ENCODE measurements at places on chromosomes 6 and 20.

DNA sequence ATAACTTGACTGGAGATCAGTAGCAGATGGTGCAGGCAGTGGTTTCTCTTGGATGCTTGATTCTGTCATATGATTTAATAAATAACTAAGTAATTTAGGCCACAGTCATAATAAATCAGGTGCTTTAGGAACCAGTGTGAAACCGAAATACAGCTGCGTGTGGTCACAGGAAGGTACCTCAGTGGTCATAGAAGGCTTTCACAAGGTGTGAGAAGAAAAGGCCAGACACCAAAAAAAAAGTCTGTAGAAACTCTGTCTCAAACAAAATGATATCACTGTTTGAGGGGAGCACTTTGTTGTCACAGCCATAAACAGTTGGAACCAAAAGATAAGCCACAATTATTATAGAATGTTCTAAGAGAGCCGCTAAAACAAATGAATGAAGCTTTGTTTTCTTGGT, 56.5 kb downstream of the ARMC2 start:
- no peak for DNase-seq

GRCh38 chr6:9250852-9251251, 815.5 kb upstream of the SLC35B3 start:
- DNase-seq, result peak; percentile 82

GRCh38 chr6:11479296-11479695, 58.3 kb upstream of the TMEM170B start:
- peak; percentile 37 for DNase-seq

DNA sequence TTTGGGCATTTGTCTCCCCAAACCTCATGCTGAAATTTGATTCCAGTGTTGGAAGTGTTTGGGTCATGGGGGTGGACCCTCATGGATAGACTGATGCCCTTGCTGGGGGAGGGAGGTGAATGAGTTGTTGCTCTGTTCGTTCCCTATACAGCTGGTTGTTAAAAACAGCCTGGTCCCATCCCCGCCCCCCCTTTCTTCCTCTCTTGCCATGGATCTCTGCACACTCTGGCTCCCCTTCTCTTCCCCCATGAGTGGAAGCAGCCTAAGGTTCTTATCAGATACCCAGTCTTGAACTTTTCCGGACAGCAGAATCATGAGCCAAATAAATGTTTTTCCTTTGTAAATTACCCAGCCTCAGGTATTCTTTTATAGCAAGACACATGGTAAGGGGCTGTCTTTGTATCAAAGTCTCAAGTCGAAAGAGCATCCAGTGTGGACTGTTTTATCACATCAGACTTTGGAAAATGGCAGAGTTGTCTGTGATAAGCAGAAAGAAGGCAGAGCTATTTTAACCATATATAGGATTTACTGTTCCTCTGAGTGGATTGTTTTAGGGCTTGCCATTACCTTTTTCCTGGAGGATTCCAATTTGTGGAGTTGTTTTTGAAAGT, 31.2 kb downstream of the SLC9A8 start:
- no peak for DNase-seq

GRCh38 chr20:62238569-62239277, 402 bp downstream of the OSBPL2 start:
- DNase-seq, result peak; percentile 28

DNA sequence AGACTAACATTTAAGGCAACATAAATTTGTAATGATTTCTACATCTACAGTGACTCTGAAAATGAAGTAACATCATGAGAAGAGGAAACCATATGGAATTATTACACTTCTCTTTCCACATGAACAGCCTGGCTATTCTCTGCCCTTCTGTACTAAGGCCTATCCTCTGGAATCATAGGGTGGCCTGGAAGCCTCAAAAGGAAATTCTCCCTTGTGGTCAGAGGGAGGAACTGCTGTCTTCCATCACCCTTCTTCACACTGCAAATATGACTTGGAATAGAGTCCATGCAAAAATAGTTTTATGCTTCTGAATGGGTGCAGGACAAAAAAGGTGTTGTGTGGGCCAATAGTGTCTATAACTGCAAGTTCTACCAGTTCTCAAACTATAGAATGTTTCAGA, 44.6 kb upstream of the SH3BGRL2 start:
- DNase-seq, result peak; percentile 47

GRCh38 chr6:38877721-38878120, 162.6 kb downstream of the DNAH8 start:
- DNase-seq, result no peak
